ENCODE measurements at places on chromosomes 2 and 18. TPM values are rescaled to one million over a fixed set of nuclear protein-coding genes. Genes with fewer than 3 reads are reported as not detected.

DNA sequence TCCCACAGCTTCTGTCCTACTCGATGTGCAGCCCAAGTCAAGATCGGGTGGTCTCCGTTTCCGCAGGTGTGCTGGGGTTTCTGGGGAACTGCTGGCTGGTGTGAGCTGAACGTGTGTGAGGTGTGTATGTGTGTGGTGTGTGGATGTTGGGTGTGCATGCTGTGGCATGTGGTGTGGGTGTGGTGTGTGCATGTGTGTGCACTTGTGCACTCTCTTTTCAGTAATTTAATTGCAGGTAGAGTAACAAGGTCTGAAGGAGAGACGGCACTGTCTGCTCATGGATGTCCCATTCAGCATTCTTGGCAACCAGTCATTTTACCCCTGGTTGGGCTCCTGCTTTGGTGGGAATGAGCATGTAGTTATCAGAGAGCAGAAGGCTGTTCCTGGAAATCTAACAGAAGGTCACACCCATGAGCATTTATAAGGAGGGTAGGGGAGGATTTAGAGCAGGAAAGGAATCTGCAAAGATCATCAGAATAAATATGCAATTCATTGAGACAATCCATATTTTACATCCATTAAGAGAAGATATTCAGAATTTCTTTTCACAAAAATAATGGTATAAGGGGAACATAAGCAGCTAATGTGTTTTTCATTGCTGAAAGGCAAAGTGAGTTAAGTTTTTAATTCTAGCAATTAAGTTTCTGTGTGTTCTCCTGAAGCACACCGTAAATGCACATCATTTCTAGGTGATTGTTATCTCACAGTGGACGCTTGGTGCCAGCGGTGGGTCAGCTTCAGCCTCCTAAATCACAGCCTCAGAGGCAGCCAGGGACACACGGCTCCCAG lies 60.7 kb downstream of the ADI1 start:
- no peak overlapping the region for H3K27ac ChIP-seq
- DNase-seq, result no peak
- no peak overlapping the region for H3K4me3 ChIP-seq
- H3K4me1 ChIP-seq, result no peaks in the 10 kb centered on the region
- H3K27me3 ChIP-seq, result no peaks in the 10 kb centered on the region
- H3K36me3 ChIP-seq, result peaks cover 25% of the 10 kb centered on the region

- H3K4me3 ChIP-seq, result no peak overlapping the region
- DNase-seq, result peak; percentile 86
- no peaks in the 10 kb centered on the region for H3K36me3 ChIP-seq
- H3K4me1 ChIP-seq, result peaks cover 2% of the 10 kb centered on the region
Measured at GRCh38 chr2:9135822-9136558, 70.6 kb upstream of the ASAP2 start.

The WDFY1 gene
- total RNA-seq, result 93.6 TPM

The PTMA gene
- 380 TPM for total RNA-seq

The CNDP1 gene
- total RNA-seq, result not detected

DNA sequence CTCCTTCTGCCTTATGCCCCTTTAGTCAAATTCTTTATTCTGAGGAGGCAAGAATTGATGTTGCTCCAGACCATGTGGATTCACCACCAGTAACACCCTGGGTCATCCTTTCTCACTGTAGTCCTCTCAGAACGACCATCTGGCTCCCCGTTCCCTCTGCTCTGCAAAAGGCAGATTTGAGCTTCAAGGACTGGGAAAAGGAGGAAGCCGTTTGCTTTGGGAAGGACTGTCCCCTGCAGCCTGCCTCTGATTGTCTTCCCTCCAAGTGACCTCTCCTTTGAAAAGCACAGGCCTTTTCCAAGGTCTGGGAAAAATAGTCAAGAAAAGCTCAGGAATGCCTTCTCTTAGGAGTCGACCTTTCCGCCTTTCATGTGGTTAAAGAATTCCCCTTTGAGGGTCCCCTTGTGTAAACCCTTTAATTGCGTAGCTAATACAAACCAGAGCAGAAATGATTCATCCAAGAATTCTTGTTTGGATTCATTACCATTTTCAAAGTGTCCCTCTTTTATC lies 130.1 kb upstream of the COPS8 start:
- H3K4me3 ChIP-seq, result no peak overlapping the region
- H3K27ac ChIP-seq, result no peak overlapping the region
- H3K36me3 ChIP-seq, result no peaks in the 10 kb centered on the region
- DNase-seq, result no peak
- H3K4me1 ChIP-seq, result no peaks in the 10 kb centered on the region
- peaks cover 11% of the 10 kb centered on the region for H3K27me3 ChIP-seq

The MRO gene
- not detected for total RNA-seq

- H3K4me3 ChIP-seq, result no peak overlapping the region
- no peak overlapping the region for H3K27ac ChIP-seq
- no peaks in the 10 kb centered on the region for H3K36me3 ChIP-seq
- no peak for DNase-seq
Measured at GRCh38 chr2:69296421-69296820, 90.6 kb downstream of the GFPT1 start.

- H3K27me3 ChIP-seq, result peaks cover 21% of the 10 kb centered on the region
- DNase-seq, result peak; percentile 11
- no peaks in the 10 kb centered on the region for H3K36me3 ChIP-seq
- H3K4me1 ChIP-seq, result 0 out of 2 replicates have a peak, but pooled peaks cover 1% of the 10 kb centered on the region
Measured at GRCh38 chr2:174300114-174300513, 34.6 kb upstream of the SP9 start.

- no peak for DNase-seq
- H3K27ac ChIP-seq, result 0 out of 2 replicates have a peak overlapping the region, but pooled peaks have one; percentile 25
- no peaks in the 10 kb centered on the region for H3K27me3 ChIP-seq
- H3K36me3 ChIP-seq, result 0 out of 2 replicates have a peak, but pooled peaks cover under 1% of the 10 kb centered on the region
Measured at GRCh38 chr18:3466872-3467271, 16.9 kb downstream of the TGIF1 start.

- H3K4me1 ChIP-seq, result peaks cover 30% of the 10 kb centered on the region
- H3K27ac ChIP-seq, result peak overlapping the region; percentile 91
- DNase-seq, result peak; percentile 89
Measured at GRCh38 chr2:37459095-37459981, 114.9 kb downstream of the QPCT start.

The CRYGD gene
- total RNA-seq, result not detected

DNA sequence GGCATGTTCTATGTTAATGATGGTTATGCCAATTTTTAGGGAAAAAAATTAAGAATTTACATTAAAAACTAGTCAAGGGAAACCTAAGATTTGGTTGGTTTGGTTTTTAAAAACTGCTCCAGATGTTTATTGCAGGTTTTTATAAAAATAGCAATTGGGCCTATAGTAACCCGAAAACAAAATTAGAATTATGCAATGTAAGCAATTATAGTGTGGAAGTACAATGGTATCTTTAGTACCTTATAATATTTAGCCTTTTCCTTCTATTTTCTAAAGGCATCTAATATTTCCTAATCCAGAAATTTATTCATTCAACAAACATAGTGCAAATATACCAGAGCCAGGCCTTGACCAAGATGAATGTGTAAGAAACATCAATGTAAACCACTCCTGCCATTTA lies 27.3 kb downstream of the CACNB4 start:
- H3K4me1 ChIP-seq, result no peaks in the 10 kb centered on the region
- H3K36me3 ChIP-seq, result no peaks in the 10 kb centered on the region
- no peak overlapping the region for H3K4me3 ChIP-seq
- DNase-seq, result no peak
- H3K27me3 ChIP-seq, result no peaks in the 10 kb centered on the region

- no peaks in the 10 kb centered on the region for H3K27me3 ChIP-seq
- H3K4me1 ChIP-seq, result peaks cover 2% of the 10 kb centered on the region
- H3K36me3 ChIP-seq, result peaks cover 16% of the 10 kb centered on the region
- peak; percentile 24 for DNase-seq
- peak overlapping the region; percentile 59 for H3K27ac ChIP-seq
- H3K4me3 ChIP-seq, result no peak overlapping the region
Measured at GRCh38 chr2:39447266-39448168, 10.4 kb upstream of the MAP4K3 start.

DNA sequence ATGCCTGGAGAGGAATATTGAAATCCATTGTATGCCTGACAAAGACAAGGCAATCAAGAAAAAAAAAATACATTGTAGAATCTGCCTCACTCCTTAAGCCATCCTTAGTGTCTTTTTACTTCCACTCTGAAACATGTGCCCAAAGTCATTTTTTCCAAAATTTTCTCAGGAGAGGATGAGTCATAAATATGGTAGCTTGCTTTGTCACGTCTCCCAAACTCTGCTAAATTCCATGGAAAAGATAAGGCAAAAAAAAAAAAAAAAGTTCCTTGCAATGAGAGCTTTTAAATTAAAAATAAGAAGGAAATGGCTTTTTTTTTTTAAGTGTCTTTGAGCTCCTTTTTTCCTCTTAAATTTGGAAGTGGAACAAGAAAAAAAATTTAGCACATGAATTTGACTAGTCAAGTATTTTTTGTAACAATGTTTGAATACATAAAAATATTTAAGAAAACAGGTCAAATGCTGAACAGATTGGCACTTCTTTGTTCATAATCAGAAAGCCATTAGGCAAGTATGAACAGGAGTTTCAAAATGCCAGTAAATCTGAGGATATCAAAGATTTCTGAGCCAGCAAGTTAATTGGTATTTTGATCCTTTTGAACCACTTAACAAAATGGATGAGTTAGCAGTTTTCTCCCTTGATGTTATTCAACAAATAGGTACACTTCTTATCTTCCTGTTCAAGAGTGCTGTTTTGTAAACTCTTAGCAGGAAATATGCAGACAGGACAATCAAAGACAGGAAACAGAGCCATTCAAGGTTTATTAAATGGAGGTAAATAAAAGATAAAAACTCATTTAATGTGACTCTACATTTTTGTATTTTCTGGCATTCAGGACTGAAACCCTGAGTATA lies 247.3 kb upstream of the SP5 start:
- H3K27ac ChIP-seq, result no peak overlapping the region
- H3K4me1 ChIP-seq, result no peaks in the 10 kb centered on the region
- DNase-seq, result no peak
- no peaks in the 10 kb centered on the region for H3K27me3 ChIP-seq
- H3K36me3 ChIP-seq, result no peaks in the 10 kb centered on the region
- H3K4me3 ChIP-seq, result no peak overlapping the region

- no peaks in the 10 kb centered on the region for H3K27me3 ChIP-seq
- DNase-seq, result no peak
- H3K4me1 ChIP-seq, result no peaks in the 10 kb centered on the region
Measured at GRCh38 chr2:41495050-41495449, 552.8 kb upstream of the PKDCC start.

- H3K4me3 ChIP-seq, result no peak overlapping the region
- peak; percentile 78 for DNase-seq
- H3K4me1 ChIP-seq, result peaks cover 27% of the 10 kb centered on the region
- no peaks in the 10 kb centered on the region for H3K27me3 ChIP-seq
- no peak overlapping the region for H3K27ac ChIP-seq
Measured at GRCh38 chr18:45684341-45685115, 39.5 kb upstream of the SLC14A1 start.

The ASB1 gene
- 23.5 TPM for total RNA-seq

GRCh38 chr2:157692768-157693167 lies 64.1 kb upstream of the ACVR1C start:
- H3K4me3 ChIP-seq, result no peak overlapping the region
- DNase-seq, result peak; percentile 97
- no peaks in the 10 kb centered on the region for H3K36me3 ChIP-seq
- H3K27ac ChIP-seq, result no peak overlapping the region
- peaks cover 4% of the 10 kb centered on the region for H3K4me1 ChIP-seq

DNA sequence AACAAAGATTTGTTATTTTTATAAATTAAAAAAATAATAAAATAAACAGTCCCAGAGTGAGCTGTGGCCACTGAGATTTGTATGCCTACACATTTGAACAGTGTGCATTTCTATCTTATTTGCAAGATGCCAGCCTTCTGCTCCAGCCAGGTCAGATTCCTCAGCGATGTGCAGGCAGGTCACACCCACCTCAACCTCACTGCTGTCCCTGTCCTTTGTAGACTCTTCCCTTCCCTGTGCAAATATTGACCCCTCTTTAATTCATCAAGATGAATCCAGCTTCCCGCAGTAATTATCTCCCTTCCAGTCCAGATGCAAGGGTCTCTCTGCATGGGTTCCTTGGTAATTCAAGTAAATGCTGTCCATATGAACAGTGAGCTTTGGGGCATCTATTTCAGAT lies 256.2 kb downstream of the PIEZO2 start:
- no peaks in the 10 kb centered on the region for H3K36me3 ChIP-seq
- H3K27me3 ChIP-seq, result no peaks in the 10 kb centered on the region
- no peak for DNase-seq
- H3K27ac ChIP-seq, result no peak overlapping the region

The CFAP65 gene
- total RNA-seq, result not detected

GRCh38 chr2:182642328-182642727 lies 73.7 kb upstream of the DNAJC10 start:
- DNase-seq, result peak; percentile 59
- no peaks in the 10 kb centered on the region for H3K36me3 ChIP-seq
- H3K27ac ChIP-seq, result no peak overlapping the region
- H3K4me3 ChIP-seq, result no peak overlapping the region
- no peaks in the 10 kb centered on the region for H3K4me1 ChIP-seq

Data from IMR-90 (cell line).